ENCODE measurements at places on chromosomes 7 and 10.

- no peak for DNase-seq
Observed at GRCh38 chr7:84183741-84184140, 10.8 kb downstream of the SEMA3A start.

DNA sequence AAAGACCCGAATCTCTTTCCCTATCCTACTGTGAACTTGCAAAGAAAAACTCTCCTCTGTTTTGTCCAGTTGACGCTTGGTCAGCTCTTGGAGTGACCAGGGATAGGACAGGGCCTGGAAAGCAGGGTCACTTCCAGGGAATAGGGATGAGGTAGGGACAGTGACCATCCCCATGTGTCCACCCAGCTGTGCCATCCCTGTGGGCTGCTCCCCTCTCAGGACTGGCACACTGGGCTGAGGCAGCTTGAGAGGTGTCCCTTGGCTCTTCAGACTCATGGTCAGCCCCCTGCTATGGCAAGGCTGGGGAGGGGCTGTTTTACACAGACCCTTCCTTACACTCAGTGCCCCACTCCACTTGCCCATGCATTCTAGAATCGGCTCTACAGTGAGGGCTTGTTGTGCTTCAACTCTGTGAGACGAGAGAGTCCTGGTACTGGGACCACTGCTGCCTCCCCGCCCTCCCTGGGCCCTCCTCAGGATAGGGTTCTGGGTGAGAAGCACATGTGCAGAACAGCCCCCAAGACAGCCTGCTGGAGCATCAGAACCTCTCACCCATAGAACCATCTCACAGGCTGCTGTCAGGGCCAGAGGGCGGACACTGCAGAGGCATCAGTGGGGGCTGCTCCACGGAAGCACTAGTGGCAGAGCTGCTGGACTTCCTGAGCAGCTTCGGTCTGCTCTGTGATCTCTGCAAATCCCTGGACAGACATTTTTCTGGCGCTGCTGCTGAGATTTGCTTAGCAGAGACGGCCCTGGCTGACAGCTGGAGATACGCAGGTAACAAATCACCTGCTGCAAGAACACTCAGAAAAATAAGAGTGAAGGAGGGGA, 202.8 kb upstream of the CXCL12 start:
- no peak for DNase-seq

DNA sequence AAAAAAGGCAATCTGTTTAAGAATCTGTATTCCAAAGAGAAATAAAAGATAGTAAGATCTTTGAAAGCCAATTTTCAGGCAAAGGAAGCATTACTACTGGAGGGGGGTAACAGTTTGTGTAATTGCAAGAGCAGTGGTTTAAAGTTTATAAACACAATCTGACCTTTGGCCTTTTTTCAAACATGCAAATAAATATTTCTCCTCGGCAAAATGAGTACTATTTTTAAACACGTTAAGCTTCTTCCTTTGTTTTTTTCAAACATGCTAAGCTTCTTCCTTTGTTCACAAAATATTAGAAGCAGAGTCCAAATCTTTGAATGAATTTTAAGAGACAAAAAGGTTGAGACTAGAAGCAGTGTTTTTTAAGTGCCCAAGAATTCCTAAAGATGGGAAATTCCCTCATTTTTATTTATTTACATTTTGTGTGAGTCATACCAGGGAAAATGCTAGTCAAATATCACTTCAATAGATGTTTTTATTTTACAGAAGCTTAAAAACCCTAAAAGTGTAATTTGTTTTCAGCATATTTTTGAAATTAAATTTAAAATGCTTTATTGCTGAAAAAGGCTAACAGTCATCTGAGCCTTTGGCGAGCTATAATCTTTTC, 229.3 kb downstream of the GPR37 start:
- no peak for DNase-seq

GRCh38 chr7:143388491-143389101, 7.5 kb downstream of the ZYX start:
- DNase-seq: no peak

DNA sequence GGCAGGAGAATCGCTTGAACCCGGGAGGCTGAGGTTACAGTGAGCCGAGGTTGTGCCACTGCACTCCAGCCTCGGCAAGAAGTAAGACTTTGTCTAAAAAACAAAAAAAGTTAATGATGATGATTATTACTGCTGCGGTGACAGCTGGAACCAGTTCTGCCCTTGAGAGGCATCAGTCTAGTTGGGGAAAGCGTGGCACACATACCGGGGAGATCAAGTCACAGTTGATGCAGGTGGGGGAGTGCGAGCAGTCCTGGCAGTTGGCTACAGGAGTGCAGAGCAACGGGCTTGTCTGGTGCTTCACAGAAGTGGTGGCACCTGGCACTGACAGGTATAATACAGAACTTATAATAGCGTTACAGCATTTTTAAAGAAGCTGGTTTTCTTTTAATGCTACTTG, 173.0 kb downstream of the ARHGAP21 start:
- DNase-seq: no peak

GRCh38 chr7:11252705-11253272, 279.1 kb downstream of the PHF14 start:
- no peak for DNase-seq

GRCh38 chr7:116951366-116952292, 1.7 kb upstream of the ST7 start:
- DNase-seq: no peak

- DNase-seq: no peak
Observed at GRCh38 chr10:2137549-2138174, 400.3 kb upstream of the ADARB2 start.

DNA sequence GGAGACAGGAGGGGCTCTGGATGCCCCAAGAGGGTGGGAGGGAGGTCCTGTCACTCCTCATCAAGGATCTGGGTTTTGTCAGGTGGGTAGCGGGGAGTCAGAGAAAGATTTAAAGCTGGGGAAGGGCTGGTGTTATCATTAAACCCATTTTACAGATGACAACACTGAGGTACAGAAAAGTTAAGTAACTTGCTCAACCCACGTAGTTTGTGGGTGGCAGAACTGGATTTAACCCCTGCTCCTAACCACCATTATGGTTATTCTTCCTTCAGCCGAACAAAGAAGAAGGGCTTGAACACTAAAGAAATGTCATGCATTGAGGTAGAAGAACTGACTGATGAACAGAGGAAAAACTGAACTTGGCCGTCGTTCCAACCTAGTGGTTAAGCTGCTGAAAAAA, 24.9 kb upstream of the PRKAG2 start:
- no peak for DNase-seq

DNA sequence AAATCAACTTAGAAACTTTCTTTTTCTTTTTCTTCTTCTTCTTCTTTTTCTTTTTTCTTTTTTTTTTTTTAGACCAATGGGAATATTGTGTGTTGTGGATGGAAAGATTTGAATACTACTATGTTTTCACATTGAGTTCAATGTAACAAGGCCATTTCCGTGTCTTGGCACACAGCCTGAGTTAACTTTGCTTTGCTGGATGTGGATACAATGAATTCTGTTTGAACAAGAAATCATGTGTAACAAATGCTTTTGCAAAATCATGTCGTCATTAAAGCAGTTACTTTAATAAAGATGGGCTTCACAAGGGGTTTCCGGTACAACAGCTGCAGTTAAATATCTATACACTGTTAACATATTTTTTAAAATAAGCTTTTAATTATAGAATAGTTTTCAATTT, 13.5 kb upstream of the ENTPD1 start:
- DNase-seq: no peak

DNA sequence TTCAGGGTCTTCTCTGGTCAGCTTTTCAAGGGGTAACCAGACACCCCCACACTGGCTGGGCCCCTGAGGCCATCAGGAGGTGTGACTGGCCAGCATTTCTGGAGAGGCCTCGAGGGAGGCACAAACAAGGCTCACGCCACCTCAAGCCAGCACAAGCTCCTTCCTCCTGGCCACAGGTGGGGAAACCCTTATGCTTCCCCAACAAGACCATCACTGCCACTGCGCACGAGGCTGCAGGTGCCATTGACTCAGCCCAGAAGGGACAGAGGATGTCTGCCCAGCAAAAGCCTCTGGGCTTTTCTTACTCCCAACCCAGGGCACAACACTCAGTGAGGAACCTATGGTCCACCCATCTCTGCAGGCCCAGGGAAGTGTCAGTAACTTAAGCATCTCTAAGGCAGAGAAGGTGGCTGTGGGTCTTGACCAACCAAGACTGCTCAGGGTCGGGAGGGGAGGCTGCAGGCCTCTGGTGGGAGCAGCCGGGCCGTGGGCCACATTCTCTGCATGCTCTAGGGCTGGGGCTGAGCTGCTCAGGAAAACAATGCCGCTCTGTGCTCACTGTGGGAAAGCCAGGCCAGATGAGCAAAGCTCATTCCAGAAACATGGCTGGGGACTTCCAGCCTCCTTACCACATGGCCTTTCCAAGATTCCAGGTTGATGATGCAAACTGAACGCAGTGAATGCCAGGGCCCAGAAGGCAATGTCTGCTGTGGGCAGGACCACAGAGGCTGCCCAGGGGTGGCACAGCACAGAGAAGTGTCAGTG, 24.2 kb upstream of the RASSF4 start:
- peak; percentile 89 for DNase-seq

- DNase-seq: no peak
Observed at GRCh38 chr10:113520690-113521474, 32.0 kb upstream of the HABP2 start.

DNA sequence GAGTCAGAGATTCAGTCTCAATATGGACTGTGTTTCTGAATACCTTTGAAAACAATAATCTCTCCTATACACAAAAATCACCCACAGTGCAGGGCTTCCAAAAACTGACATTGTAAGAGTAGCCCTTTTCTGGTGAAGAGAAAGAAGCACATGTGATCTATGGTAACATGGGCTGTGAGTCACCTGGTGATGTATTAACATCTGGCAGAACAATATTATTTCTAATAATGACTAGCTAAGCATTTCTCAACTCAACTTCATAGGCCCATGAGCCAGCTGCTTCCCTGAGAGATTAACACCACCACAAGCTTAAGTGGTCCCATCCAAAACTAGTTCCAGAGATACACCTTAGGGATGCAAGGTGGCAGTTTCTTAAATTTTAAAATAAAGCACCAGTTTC, 331.0 kb upstream of the NRP1 start:
- peak; percentile 16 for DNase-seq

- DNase-seq: no peak
Observed at GRCh38 chr7:43943417-43944187, 17.4 kb downstream of the UBE2D4 start.

DNA sequence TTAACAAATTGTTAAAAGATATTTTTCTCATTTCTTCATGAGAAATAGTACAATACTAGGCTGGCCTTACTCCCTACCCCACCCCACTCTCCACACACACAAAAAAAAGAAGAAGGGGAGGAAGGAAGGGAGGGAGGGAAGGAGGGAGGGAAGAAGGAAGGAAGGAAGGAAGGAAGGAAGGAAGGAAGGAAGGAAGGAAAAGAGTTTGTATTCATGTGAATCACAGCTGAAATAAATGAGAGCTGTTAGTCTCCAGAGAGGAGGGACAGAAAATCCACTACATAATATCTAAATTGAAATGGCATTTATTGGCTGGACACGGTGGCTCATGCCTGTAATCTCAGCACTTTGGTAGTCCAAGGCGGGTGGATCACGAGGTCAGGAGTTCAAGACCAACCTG, 57.8 kb downstream of the SEMA3A start:
- DNase-seq: no peak

GRCh38 chr10:75238182-75239095, 2.7 kb upstream of the COMTD1 start:
- no peak for DNase-seq

- DNase-seq: no peak
Observed at GRCh38 chr7:25496476-25497368, 268.4 kb upstream of the NPVF start.

DNA sequence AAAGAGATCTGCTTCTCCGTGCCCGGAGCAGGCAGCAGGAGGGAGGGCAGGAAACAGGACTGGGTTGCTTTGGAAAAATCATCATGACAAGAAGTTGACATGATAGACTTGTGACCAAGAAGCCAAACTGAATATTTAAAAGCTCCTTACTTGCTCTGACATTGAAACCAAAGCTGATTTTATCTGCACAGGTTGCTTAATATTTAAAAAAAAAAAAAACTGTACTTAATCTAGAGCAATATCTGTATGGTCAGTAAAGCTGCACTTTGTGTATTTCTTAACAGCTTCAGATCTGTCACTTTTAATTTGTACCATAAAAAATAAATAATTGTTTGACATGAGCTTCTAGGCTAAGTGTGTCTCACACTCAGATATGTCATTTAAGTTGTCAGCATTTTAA, 97.9 kb upstream of the YAE1 start:
- DNase-seq: no peak

- DNase-seq: no peak
Observed at GRCh38 chr10:113111900-113112853, 162.1 kb downstream of the TCF7L2 start.

- no peak for DNase-seq
Observed at GRCh38 chr7:128694738-128695137, 22.6 kb downstream of the GARIN1A start.

DNA sequence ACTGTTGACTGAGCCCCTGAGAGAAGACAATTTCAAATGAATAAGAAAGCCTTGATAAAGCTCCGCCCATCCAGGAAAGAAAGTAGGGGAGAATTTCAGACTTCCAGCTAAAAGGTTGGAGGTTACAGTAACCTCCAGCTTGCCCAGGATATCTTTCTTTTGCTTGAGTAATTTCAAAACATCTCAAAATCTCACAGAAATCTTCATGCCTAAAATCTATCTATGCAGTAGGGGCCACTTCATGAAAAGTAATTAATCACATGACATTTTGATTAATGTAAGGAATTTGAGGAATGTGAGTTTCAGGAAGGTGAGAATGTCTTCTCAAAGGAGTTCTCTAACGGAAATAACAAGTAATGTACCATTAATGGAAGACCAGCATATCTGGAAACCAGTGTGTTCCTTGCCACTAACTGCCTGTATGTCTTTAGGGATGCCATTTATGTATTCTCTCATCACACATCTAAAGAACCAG, 24.2 kb downstream of the TRIL start:
- no peak for DNase-seq

DNA sequence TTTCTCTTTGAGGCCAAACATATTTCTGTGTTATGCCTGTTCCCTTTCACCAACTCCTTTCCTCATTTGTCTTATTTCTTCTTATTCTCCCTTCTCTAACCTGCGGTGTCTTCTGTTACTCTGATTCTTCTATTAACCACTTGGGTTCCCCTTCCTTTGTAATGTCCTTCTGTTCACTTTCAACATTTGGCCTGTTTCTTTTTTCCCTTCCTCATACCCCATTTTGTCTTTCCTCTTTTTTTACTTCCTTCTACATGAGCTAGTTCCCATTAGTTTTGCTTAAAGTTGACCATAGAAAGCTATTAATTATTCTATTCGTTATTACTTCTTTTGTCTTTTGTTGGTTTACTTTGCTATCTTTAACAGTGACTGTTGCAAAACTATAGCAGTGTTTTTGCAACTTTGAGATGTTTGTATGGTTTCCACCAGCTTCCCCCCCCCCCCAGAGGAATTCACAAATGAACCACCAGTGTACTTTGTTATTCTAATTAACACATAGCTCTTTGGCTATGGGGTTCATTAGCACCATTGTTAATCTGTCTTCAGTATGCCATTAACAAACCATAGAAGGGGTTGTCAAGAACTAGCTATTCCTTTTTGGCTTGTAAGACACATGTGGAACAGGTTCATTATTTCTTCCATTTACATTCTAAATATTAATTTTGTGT, 2.9 kb downstream of the LRGUK start:
- DNase-seq: no peak

Measured in kidney epithelial cell (primary cell).